ENCODE measurements at places on chromosomes 7 and 10. TPM values are rescaled to one million over a fixed set of nuclear protein-coding genes. Genes with fewer than 3 reads are reported as not detected.

- no peak overlapping the region for H3K27ac ChIP-seq
- no peaks in the 10 kb centered on the region for H3K4me1 ChIP-seq
- H3K4me3 ChIP-seq: no peak overlapping the region
- no peaks in the 10 kb centered on the region for H3K36me3 ChIP-seq
- H3K27me3 ChIP-seq: no peaks in the 10 kb centered on the region
These were observed 138.7 kb downstream of the GNAI1 start for GRCh38 chr7:80273327-80273726.

- H3K27me3 ChIP-seq: peaks cover 3% of the 10 kb centered on the region
- no peak for DNase-seq
- no peaks in the 10 kb centered on the region for H3K36me3 ChIP-seq
- H3K4me3 ChIP-seq: peak overlapping the region; percentile 62
- H3K27ac ChIP-seq: no peak overlapping the region
- H3K4me1 ChIP-seq: peaks cover 9% of the 10 kb centered on the region
These were observed 826 bp downstream of the PODXL start for GRCh38 chr7:131555552-131556052.

DNA sequence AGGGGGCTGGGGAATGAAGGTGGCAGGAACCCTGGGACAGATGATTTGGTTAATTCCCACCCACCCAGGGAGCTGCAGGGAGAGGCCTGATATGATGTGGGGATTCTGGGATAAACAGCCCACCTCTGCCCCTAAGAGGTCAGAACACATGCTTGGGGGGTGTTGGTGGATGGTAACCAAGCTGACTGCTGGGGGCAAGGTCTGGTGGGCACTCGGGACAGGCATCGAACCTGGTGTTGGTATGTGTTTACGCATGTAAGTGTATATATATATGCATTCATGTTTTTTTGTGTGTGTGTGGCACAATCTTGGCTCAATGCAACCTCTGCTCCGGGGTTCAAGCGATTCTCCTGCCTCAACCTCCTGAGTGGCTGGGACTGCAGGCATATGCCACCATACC lies 80.7 kb upstream of the TMEM248 start:
- H3K36me3 ChIP-seq: no peaks in the 10 kb centered on the region
- H3K4me3 ChIP-seq: no peak overlapping the region
- DNase-seq: no peak
- H3K4me1 ChIP-seq: no peaks in the 10 kb centered on the region

- peaks cover 11% of the 10 kb centered on the region for H3K4me1 ChIP-seq
- no peak overlapping the region for H3K27ac ChIP-seq
- H3K36me3 ChIP-seq: peaks cover 11% of the 10 kb centered on the region
These were observed 830 bp downstream of the TRUB1 start for GRCh38 chr10:114938856-114939193.

Gene AKR1C3
- 205 TPM for total RNA-seq
